ENCODE measurements at places on chromosomes 13 and 19. TPM values are rescaled to one million over a fixed set of nuclear protein-coding genes. Genes with fewer than 3 reads are reported as not detected.

DNA sequence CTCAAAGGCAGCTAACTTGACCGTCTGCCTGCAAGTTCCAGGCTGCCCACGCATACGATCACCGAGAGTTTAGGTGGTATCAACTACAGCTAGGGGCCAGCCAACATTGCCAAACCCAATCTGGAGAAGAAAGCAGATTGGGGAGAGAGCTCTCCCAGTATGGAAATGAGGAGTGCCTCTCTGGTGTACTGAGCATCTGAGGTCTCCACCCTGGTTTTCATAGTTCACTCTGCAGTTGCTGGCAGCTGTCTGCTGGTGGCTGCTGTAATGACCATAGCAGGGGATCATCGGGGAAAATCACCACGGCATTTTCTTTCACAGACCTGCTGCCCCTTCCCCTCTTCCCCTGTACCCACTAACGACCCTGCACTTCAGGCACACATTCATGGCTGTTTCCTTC lies 201.7 kb downstream of the NUFIP1 start:
- no peak overlapping the region for H3K4me3 ChIP-seq
- DNase-seq, result no peak
- H3K36me3 ChIP-seq, result no peaks in the 10 kb centered on the region
- no peak overlapping the region for H3K27ac ChIP-seq

Gene MBD3L4
- total RNA-seq, result not detected

Gene ADGRE2
- 4.2 TPM for total RNA-seq

- no peak overlapping the region for H3K4me3 ChIP-seq
- no peak overlapping the region for H3K27ac ChIP-seq
- DNase-seq, result peak; percentile 77
- H3K4me1 ChIP-seq, result peaks cover 13% of the 10 kb centered on the region
- no peaks in the 10 kb centered on the region for H3K27me3 ChIP-seq
Measured at GRCh38 chr19:4523306-4524110, 5.2 kb upstream of the PLIN4 start.

DNA sequence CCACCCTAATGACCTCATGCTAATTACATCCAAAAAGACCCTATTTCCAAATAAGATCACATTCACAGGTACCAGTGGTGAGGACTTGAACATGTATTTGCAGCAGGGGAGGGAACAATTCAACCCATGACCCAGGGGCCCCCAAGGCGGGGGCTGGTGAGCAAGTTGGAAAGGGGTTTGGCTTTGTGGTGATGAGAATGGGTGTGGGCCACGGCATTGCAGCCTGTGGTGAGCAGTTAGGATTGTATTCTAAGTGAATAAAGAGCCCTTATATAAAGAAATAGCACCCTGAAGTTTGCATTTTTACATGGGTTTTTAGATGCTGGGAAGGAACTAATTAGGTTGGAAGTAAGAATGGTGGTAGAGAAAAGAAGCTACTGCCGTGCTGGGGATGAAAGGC lies 694.2 kb downstream of the EFNB2 start:
- H3K27ac ChIP-seq, result no peak overlapping the region
- H3K27me3 ChIP-seq, result no peaks in the 10 kb centered on the region
- H3K4me1 ChIP-seq, result no peaks in the 10 kb centered on the region
- no peak for DNase-seq
- H3K4me3 ChIP-seq, result no peak overlapping the region

DNA sequence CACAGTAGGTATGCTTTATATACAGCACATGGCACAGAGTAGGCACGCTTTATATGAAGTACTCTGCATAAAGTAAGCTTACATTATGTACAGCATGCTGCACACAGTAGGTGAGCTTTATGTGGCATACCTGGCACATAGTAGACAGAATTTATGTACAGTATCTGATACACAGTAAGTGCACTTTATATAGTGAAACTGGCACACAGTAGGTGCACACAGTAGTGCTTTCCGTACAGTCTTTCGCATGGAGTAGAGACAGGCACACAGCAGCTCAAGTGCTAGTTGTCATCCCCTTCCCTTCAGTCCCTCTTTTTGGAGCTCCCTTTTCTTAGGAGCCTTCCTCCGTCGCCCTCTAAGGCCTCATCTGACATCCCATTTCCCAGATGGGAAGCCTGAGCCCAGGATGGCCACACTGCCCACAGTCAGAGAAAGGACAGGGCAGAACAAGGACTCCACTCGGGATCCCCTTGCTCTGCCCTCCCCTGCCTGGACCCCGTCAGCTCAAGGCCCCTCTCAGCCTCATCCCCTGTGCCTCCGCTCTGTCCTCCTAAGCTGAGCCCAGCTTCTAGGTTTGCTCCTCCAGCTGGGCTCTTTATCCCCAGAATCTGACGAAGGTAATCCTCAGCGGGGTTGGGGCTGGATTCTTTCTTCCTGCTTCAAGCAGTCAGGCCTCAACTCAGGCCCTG lies 852 bp upstream of the CYP4F12 start:
- peak overlapping the region; percentile 59 for H3K27ac ChIP-seq
- no peaks in the 10 kb centered on the region for H3K27me3 ChIP-seq
- DNase-seq, result no peak
- H3K4me3 ChIP-seq, result no peak overlapping the region
- peaks cover 2% of the 10 kb centered on the region for H3K4me1 ChIP-seq

- peak; percentile 81 for DNase-seq
- peaks cover 4% of the 10 kb centered on the region for H3K4me1 ChIP-seq
- no peaks in the 10 kb centered on the region for H3K27me3 ChIP-seq
- no peaks in the 10 kb centered on the region for H3K36me3 ChIP-seq
- H3K4me3 ChIP-seq, result no peak overlapping the region
Measured at GRCh38 chr19:14536926-14537692, 7.7 kb downstream of the TECR start.

DNA sequence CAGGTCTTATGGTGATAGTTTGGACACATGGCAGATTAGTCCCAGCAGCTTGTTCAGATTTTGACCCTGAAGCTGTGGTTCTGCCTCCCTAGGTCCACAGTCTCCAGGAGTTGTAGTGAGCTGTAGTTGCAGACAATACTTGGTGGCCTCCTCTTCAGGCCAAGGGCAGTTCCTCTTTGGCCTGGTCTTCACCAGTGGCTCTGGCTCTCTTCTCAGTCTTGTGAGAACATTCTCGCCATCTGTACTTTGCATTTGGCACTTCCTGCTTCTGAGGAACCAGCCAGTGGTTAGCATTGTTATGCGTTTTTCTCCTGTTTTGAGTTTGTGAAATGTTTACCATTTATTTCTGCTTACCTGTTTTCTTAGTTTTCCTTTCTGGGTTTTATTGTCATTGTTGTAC lies 40.7 kb downstream of the PCCA start:
- H3K27me3 ChIP-seq, result no peaks in the 10 kb centered on the region
- H3K4me1 ChIP-seq, result peaks cover 5% of the 10 kb centered on the region
- DNase-seq, result no peak
- H3K27ac ChIP-seq, result no peak overlapping the region
- H3K4me3 ChIP-seq, result no peak overlapping the region

Gene ADGRE1
- 0.37 TPM for total RNA-seq

Gene YJU2
- 27.5 TPM for total RNA-seq

DNA sequence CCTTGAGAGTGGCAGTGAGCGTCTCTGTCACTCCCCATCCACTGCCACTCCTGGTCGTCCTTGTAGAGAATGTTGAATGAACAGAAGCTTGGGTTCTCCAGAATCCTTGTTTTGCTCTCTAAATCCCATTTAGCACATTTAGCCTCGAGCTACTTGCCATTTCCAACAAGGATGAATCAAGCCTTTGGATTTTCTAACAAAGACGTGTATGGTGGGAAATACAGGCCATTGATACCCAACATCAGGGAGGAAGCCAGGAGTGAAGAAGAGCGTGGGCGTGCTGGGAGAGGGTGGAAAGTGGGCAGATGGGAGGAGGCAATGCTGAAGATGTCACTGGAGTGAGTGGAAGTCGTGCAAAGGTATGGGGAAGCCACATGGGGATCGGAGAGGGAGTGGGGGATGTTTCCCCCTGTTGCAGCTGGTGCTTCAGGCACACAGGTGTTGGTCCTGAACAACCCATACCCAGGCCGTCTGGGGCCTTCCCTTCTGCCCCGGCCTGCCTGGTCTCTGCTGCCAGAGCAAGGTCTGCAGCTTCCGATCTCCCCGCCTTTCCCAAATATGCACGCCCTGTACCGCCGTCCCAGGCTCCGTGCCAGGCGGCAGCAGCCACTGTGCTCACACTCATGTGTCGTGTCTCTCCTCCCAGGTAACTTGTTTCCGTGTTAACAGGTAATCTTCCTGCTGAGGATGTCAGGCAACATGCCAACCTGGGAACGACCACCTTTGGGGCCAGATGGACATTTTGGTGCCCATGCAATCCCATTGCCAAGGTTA lies 48.7 kb downstream of the ZIC5 start:
- H3K4me3 ChIP-seq, result no peak overlapping the region
- H3K4me1 ChIP-seq, result no peaks in the 10 kb centered on the region
- H3K27me3 ChIP-seq, result no peaks in the 10 kb centered on the region
- DNase-seq, result no peak

DNA sequence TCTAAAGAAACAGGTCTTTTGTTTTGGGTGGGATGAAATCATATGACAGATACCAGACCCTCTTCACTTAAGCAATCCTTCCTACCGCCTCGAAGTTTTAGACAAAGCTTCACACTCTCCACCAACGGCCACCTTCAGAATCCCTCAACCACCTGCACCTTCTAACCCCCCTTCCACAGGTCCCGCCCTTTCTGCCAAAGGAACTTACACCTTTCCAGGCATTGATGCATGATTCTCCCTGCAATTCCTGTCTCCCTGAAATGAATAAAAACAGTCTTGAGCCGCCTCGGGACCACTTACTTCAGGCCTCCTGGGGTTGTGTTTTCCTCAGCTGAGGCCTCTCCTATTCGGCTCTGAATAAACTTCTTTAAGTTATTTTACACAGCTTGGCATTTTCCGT lies 859 bp downstream of the ZNF433 start:
- H3K4me1 ChIP-seq, result peaks cover 6% of the 10 kb centered on the region
- no peaks in the 10 kb centered on the region for H3K27me3 ChIP-seq
- peak overlapping the region; percentile 65 for H3K27ac ChIP-seq

GRCh38 chr19:12194827-12195731 lies 32.2 kb downstream of the ZNF136 start:
- peak overlapping the region; percentile 39 for H3K27ac ChIP-seq
- peak; percentile 94 for DNase-seq
- peaks cover 2% of the 10 kb centered on the region for H3K4me1 ChIP-seq
- H3K36me3 ChIP-seq, result no peaks in the 10 kb centered on the region
- no peaks in the 10 kb centered on the region for H3K27me3 ChIP-seq

Gene LILRB3
- total RNA-seq, result 0.31 TPM

- DNase-seq, result no peak
- H3K36me3 ChIP-seq, result no peaks in the 10 kb centered on the region
- no peak overlapping the region for H3K27ac ChIP-seq
Measured at GRCh38 chr19:12098040-12098439, 33.5 kb downstream of the ZNF844 start.

Gene SYNE4
- 2.0 TPM for total RNA-seq

- no peaks in the 10 kb centered on the region for H3K4me1 ChIP-seq
- peak overlapping the region; percentile 29 for H3K4me3 ChIP-seq
- H3K36me3 ChIP-seq, result no peaks in the 10 kb centered on the region
- DNase-seq, result no peak
- no peak overlapping the region for H3K27ac ChIP-seq
Measured at GRCh38 chr19:55165952-55166529, 372 bp downstream of the DNAAF3 start.

DNA sequence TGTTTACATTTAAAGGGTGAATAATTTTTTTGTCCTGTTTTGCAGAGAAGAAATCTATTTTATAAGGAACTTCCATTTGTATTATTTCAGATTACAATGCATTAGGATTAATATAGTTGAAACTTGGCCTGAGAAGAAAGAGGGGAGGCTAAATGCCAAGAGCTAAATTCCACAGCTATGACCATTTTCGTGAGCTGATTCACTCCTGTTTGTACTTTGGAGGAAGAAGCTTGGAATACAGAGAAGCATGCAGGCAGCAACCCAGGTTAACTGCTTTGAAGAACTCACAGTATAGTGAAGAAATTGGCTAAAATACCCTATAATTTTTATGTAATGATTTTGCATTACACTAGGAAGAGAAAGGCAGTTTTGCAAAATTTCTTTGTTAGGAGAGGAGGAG lies 309.4 kb upstream of the KLF12 start:
- no peaks in the 10 kb centered on the region for H3K4me1 ChIP-seq
- no peak overlapping the region for H3K4me3 ChIP-seq
- DNase-seq, result no peak

Gene ASF1B
- total RNA-seq, result 4.9 TPM

Gene PALM
- 118 TPM for total RNA-seq

GRCh38 chr19:41339936-41340335 lies 13.8 kb downstream of the TGFB1 start:
- no peaks in the 10 kb centered on the region for H3K27me3 ChIP-seq
- no peaks in the 10 kb centered on the region for H3K4me1 ChIP-seq
- no peak overlapping the region for H3K27ac ChIP-seq

- no peak overlapping the region for H3K27ac ChIP-seq
- H3K36me3 ChIP-seq, result no peaks in the 10 kb centered on the region
- no peak overlapping the region for H3K4me3 ChIP-seq
- DNase-seq, result no peak
- no peaks in the 10 kb centered on the region for H3K27me3 ChIP-seq
Measured at GRCh38 chr19:55691561-55692481, 16.8 kb downstream of the EPN1 start.

GRCh38 chr13:52664272-52664671 lies 11.6 kb downstream of the SUGT1 start:
- no peak overlapping the region for H3K4me3 ChIP-seq
- H3K4me1 ChIP-seq, result no peaks in the 10 kb centered on the region
- H3K27me3 ChIP-seq, result no peaks in the 10 kb centered on the region
- H3K27ac ChIP-seq, result no peak overlapping the region
- no peaks in the 10 kb centered on the region for H3K36me3 ChIP-seq
- DNase-seq, result no peak

DNA sequence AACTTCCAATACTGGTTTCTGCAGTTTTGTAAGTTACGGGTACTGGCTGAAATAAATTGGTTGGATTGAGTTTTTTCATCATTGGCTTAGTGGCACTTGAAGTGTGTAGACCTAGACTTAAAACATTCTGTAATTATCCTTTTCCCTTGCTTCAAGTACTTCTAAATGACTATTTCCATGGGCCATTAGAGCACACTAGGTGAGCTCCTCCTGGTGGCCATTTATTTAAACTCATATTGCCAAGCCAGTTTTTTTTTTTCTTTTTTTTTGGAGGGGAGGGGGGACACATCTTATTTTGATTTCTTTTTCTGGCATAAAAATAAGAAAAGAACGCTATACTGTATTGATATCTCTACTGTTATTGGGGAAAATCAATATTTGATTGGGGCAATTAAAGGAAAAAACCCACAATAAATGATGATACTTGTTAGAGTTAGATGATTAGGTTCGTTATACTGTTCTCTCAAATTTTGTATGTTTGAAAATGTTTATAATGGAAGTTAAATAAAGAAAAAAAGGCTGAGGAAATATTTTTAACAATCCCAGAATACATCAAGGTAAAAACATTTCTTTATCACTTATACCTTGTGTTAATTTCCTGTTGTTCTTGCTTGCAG lies 82.9 kb downstream of the PDS5B start:
- no peaks in the 10 kb centered on the region for H3K36me3 ChIP-seq
- H3K4me3 ChIP-seq, result no peak overlapping the region
- DNase-seq, result no peak
- H3K4me1 ChIP-seq, result no peaks in the 10 kb centered on the region

DNA sequence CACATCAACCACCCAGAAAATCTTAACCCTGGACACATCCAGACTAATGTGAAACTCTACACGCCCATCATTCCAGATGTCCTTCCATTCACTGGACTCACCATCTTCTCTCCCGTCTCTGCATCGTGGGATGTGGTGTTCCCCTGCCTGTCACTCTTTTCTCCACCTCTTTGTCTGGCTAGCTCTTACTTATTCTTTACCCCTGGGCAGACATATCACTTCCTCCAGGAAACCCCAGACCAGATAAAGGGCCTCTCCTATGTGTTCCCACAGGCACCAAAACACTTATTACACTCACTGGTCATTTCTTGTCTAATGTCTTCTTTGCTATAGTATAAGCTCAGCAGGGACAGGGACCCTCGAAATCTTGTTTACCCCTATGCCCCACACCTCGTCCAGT lies 109.3 kb upstream of the IPO5 start:
- no peak overlapping the region for H3K27ac ChIP-seq
- H3K27me3 ChIP-seq, result no peaks in the 10 kb centered on the region
- H3K36me3 ChIP-seq, result no peaks in the 10 kb centered on the region
- no peak overlapping the region for H3K4me3 ChIP-seq
- DNase-seq, result no peak

All from ovary (tissue), 10 donors.